Psoas muscle (tissue), 8 donors: ENCODE measurements at places on chromosomes 12 and 14. TPM values are rescaled to one million over a fixed set of nuclear protein-coding genes. Genes with fewer than 3 reads are reported as not detected.

The ACVRL1 gene
- polyA plus RNA-seq = 22.8 TPM

DNA sequence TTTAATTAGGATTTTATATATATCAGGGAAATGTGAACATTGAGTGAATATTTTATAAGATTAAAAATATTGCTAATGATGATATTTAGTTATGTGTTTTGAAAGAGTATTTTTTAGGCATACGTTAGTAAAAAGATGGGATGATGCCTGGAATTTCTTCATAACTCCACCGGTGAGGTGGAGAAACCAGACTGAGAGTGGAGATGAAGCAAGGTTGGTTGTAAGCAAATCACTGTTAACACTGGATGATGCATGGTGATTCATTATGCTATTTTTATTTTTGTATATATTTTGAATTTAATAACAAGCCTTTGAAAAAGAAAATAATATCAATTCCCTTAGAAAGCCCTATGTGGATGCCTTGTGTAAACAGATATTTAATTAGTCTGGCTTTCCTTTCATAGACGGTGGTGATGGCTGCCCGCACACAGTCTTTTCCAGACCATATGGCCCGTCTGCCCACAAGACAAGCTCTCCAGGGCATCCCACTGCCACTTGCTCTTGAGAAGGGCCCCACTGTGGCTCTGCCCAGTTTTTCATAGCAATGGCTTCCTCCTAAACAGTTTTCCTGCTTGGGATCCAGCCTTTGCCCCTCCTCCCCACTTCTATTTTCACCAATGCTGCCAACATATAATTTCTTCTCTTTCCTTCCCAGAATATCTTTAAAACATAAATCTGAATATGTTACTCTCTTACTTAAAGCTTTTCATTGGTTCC lies 95.4 kb downstream of the HELB start:
- DNase-seq = no peak

The PTGER2 gene
- polyA plus RNA-seq = 0.14 TPM

- DNase-seq = no peak
These were observed 9.0 kb upstream of the PCNX1 start for GRCh38 chr14:70898111-70898745.

GRCh38 chr14:22814941-22815713 lies at the start of gene SLC7A7:
Gene SLC7A7 (minus strand): TSS chr14:22815435. CDS start chr14:22813398, 2,037 bp downstream.
- DNase-seq = no peak

The KRT81 gene
- polyA plus RNA-seq = 0.03 TPM

- DNase-seq = no peak
These were observed 2.1 kb upstream of the PLEK2 start for GRCh38 chr14:67413806-67414769.

The MYH6 gene
- polyA plus RNA-seq = 143 TPM

DNA sequence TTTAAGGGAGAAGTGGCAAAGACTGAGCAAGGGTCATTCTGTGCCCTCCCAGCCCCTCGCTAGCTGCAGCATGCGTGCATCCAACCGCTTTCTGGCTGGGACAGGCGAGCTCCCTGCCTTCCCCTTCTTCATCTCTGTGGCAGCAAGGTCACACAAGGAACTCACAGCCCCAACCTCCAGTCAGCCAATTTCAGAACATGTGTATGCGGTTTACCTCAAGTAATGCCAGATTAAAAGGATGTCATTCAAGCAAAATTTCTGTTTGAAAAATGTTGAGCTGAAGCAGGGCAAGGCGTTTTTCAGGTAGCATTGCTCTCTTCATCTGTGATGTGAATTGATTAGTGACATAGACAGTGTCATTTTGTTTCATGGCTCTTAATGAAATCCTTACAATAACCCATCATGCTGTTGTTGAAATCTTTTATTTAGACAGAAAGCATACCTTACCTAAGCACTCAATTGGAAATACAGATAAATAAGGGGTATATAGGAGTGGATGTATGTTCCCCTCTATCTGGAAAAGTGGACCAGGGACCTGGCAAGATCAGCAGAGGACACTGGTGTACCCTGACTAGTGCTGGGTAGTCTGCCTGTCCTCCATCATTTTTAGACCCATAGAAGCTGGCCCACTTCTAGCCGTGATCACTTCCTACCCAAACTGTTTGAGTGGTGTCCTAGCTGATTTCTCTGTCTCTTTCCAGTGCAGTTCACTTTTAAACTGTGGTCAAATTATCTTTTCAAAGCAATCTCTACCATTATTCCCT lies 82.8 kb upstream of the NEDD1 start:
- DNase-seq = no peak

The SMIM41 gene
- not detected for polyA plus RNA-seq

- DNase-seq = no peak
These were observed 89.2 kb downstream of the BCL2L14 start for GRCh38 chr12:12159988-12160387.

GRCh38 chr12:102702447-102703114 lies 214.5 kb downstream of the PAH start:
- DNase-seq = no peak
